Stimulated activated CD4-positive, alpha-beta T cell treated with anti-CD3 and anti-CD28 coated beads, Interleukin-4, amount 100 ng/mL, for 4 hours (primary cell): ENCODE measurements at places on chromosomes 3 and 15.

- DNase-seq = no peak
Observed at GRCh38 chr3:53222183-53222901, 33.5 kb downstream of the TKT start.

DNA sequence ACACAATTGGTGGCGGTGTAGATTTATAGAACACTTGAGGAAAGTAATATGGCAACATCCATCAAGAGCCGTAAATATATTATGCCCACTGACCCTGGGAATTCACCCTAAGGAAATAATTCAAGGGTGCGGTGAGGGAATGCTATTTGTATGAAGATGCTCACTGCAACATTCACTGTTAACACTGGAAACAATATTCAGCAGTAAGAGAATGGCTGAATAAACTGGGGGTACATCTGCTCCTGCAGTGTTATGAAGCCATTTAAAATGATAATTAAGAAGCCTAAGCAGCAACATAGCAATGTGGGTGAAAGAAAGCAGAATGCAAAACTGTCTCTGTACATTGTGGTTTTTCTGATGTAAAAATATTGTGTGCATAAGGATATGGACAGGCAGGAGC, 87.6 kb downstream of the RAB11A start:
- DNase-seq = no peak

DNA sequence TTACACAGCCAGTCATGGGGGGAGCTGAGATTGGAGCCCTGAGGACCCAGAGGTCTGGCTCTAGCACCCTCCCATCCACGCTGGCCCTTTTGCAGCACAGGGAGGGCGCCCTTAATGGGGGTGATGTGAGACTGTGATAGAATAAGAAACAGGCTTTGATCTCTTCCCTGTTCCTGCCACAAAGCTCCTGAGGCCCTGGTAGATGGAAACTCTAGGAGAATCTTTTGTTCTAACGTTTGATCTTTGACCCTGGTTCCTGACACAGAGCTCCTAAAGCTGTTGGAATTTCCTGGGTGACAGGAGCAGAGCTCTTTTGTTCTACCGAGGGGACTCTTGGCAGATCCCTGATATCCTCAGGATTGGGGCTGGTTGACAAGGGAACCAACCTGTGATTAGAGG, 1.2 kb upstream of the UROC1 start:
- no peak for DNase-seq

DNA sequence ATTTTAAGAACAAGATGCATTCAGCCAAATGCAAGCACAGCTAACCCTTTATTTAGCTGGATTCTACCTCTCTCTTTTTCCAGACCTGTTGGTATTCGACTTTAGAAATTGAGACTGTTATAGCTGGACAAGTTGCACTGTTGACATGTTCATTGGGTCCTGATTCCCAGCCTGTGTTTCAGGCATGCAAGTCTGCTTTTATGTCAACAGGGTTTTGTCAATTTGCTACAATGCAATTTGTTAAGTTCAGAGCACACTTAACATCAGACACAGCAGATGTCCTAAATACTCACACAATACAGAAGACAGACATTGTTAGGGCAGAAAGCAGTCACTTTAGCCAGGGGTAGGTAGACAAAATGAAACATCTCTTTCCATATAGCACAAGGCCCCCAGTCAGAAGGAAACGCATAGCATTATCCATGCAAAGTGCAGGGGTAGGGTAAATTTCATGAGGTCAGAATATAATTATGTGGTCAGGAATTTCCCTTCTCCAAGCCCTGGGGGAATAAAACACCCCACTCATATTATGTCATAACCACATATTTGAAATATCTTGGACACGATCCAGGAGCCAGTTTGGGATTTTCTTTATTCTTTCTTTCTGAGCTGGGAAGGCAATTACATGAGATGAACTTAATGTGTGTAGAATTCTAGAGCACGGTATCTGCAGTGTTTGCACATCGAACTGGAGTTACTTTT, 504.1 kb downstream of the NTRK3 start:
- no peak for DNase-seq

GRCh38 chr3:160346511-160346910, 52.5 kb downstream of the IFT80 start:
- no peak for DNase-seq

DNA sequence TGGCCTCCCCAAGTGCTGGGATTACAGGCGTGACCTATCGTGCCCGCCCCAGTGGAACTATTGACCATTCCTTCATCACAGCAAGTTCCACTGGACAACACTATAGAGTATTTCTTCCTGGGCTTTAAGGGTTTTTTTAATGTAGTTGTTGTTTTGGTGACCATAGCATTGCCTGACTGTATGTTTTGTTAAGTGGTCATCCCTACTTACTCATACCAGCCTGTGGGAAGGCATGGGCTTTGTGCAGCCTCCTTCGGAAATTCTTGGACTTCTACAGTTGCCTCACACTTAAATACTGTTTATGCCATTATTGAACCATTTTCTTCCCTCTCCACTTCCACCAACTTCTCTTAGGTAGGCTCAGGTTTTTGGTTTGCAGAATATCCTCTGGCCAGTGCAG, 19.9 kb upstream of the ALPK3 start:
- DNase-seq = no peak

DNA sequence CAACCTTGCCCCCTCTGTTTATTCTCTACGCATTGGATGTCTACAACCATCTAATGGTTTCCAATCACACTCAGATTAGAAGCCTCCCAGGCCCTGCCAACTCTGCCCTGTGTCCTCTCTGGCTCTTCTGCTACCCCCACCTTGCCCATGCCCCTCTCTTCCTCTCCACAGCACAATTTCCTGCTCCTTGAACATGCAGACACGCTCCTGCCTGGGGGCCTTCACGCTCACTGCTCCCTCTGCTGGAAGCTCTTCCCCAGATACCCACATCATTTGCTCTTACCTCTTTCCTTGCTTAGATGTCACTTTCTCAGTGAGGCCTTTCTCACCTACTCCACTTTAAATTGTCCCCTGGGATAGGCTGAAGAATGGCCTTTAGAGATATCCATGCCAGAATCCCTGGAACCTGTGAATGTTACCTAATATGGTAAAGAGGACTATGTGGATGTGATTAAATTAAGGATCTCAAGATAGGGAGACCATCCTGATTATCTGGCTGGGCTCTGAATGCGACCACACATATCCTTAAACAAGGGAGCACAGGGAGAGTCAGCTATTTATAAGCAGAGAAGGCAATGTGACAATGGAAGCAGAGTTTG, 9.9 kb downstream of the KY start:
- DNase-seq = no peak

DNA sequence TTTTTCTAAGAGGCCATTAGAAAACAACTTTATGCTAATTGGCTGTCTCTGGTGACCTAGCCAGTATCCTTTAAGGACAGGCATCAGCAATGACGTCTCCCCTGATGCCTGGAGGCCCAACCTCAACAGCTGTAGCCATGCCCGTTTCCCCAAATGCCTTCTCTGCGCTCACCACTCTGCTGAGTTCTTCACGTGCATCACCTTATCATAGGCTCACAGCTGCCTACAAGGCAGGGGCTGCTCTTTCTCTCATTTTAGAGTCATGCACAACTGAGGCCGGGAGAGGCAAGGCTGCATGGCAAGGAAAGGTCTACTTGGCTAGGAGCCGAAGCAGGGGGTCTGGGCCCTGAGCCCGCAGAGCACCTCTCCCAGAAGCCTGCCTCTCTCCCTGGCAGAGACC, 43.9 kb upstream of the SEC13 start:
- DNase-seq = no peak

DNA sequence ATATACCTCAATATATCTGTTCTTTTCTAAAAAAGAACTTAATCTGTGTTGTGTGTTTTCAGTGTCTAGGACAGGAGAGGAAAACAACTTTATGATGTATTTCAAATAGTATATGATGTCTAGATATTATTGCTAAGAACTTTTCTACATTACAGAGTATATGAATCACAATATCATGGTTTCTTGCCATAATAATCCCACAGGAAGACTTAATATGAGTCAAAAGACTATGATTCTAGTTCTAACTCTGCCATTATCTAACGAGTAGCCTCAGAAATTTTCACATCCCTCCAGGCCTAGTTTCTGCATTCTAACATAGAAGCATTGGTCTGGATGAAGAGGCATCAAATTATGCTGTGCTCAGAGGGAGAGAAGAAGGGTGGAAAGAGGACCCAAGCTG, 107.7 kb upstream of the SPRED1 start:
- no peak for DNase-seq

DNA sequence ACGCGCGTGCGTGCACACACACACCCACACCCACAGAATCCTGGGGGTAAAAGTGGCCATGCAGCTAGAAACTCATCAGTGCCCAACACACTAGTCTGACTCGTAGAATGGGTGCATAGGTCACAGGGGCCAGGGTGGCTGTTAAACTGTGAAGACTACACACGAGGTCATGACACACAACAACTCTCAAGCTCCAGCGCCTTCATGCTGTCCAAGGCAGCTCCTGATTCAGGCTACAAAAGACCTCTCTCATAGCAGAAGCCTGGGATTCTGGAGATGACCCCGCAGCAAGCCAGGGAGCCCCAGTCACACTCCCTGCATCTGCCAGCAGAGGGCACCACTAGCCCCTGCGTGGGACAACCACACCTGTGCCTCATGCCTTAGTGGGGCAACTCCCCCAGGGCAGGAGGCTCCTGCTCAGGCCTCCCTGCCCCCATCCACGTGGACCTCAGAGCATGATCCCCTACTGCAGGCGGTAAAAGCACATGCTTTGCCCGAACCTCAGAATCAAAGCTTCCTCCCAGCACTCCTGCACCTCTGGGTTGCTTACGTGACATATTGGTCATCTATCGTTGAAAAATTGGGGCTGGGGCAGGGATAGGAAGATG, 93.1 kb downstream of the LRIG1 start:
- DNase-seq = peak; percentile 73

GRCh38 chr3:187465503-187465902, 97.3 kb downstream of the RTP4 start:
- no peak for DNase-seq

DNA sequence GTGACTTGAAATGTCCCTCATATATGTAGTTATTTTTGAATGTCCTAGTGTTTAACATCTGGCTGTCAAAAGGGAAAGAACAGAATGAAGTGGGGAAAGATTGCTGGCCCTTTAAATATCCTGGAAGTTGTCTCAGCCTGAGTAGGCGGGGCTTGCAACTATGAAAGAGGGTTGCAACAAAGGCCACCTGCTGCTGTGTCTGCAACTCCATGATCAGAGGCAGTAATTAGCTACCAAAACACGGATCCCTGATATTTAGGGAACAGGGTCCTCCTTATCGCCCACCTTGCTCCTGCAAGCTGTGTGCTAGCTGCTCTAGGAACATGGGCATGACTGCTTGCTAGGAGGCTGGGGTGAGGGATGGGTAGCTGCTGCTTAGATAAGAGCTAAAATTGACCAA, 100.2 kb upstream of the CFAP20DC start:
- no peak for DNase-seq

GRCh38 chr3:158506456-158506855, 64.5 kb upstream of the MLF1 start:
- DNase-seq = no peak

DNA sequence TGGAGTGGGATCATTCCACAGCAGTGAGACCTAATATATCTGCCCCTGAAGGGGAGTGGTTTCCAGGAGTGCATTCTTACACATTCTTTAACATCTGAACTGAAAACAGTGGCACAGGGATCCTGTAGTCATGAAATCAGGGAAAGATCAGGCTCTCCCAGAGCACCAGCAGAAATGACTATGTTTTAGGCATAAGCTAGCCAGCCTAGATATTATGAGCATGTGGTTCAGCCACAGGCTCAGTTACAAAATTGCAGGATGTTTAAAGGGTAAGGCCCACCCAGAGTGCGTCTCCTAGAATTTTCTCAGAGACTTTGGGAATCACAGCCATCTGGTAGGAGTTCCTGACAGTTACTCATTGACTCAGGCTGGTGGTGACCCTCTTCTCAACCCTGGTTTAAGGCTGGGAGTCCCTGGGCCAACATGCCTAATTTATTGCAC, 20.9 kb downstream of the FSTL1 start:
- no peak for DNase-seq

- no peak for DNase-seq
Observed at GRCh38 chr15:45534821-45535220, 12.3 kb upstream of the SLC30A4 start.

DNA sequence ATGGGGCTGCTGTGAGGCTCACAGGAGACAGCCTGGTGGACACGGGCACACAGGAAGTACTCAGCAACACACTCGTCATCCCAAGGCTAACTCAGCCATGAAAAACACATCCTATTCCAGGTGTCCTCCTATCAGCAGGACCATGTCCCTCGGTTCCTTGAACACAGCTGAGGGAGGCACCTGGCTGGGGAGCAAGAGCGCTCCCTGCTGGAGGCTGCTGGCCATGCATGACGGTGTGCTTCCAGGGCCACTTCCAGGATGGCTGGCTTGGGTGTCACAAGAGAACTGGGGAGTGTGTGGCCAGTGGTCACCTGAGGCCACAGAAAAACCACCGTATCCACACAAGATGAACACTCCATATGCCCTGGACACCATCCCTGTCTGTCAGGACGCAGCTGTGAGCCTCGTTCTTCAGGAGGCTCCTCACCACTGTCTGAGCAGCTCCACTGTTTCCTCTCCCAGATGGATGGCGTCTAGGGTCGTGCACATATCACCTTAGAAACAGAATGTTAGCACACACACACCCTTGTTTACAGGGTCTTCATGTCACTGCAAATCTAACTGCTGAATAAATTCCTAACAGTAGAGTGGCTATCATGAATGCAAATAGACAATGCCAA, 31.0 kb downstream of the POC1A start:
- DNase-seq = peak; percentile 64

GRCh38 chr3:52453496-52454249, at the start of gene TNNC1:
Gene TNNC1, minus strand, starts transcription at chr3:52454041. Its CDS starts 26 bp downstream, at chr3:52454015.
- no peak for DNase-seq

- no peak for DNase-seq
Observed at GRCh38 chr3:184608209-184608608, 46.6 kb downstream of the EPHB3 start.

DNA sequence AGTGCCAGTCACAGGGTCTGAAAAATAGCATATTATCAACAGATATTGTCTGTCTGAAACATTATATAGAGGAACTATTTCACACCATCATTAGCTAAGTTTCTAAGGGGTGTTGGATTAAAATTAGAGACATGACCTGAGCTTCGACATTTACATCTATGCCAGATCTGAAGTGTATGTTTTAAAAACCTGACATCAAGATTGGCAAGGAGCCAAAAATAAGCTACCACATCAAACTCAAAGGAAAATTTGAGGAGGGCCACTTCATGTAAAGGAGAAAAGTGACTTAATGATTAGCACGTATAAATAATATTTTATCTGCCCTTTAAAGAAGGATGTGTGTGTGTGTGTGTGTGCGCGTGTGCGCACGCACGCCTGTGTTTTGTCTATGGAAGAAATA, 752.0 kb upstream of the GRM7 start:
- DNase-seq = no peak

- DNase-seq = no peak
Observed at GRCh38 chr15:47586653-47587224, 130.6 kb upstream of the SEMA6D start.

- peak; percentile 36 for DNase-seq
Observed at GRCh38 chr3:128922804-128923459, 43.5 kb downstream of the ACAD9 start.

- DNase-seq = no peak
Observed at GRCh38 chr3:141710888-141711616, 27.0 kb upstream of the RNF7 start.

GRCh38 chr15:57561041-57561711, 30.5 kb upstream of the MYZAP start:
- peak; percentile 53 for DNase-seq
